A673 (cell line): ENCODE measurements at places on chromosomes 6 and 20. TPM values are rescaled to one million over a fixed set of nuclear protein-coding genes. Genes with fewer than 3 reads are reported as not detected.

DNA sequence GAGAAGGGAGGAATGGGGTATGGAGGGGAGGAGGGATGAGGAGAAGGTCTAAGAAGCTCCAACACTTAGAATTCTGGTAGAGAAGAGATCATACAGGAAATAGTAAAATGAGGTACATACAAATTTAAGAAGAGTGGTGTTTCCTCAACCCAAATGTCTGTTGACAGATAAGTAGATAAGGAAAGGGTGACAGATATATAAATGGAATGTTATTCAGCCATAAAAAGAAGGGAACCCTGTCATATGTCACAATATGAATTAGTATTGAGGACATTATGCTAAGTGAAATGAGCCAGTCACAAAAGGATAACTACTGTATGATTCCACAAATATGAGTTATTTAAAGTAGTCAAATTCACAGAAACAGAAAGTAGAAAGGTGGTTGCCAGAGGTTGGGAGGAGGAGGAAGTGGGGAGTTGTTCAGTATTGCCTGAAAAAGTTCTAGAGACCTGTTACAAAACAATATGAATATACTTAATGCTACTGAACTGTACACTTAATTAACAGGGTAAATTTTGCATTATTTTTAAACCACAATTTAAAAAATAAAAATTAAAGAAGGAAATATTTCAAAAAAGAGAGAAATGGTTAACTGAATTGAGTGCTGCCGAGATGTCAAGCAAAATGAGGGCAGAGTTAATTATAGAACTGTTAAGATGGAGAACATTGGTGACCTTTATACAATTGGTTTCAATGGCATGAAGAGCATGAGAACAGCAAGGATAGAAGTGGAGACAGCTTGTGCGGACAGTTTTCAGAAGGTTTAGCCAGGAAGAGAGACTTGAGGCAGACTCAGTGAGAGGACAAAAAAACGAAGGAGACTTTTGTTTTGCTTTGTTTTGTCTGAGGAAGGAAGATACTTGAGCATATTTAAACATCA is 47.6 kb upstream of the ADGRF4 start:
- DNase-seq: no peak
- no peaks in the 10 kb centered on the region for H3K4me1 ChIP-seq
- H3K27ac ChIP-seq: no peak overlapping the region
- H3K4me3 ChIP-seq: no peak overlapping the region
- H3K27me3 ChIP-seq: no peaks in the 10 kb centered on the region

FRK gene
- 10.0 and 12.3 TPM in 2 replicates for total RNA-seq

EYA2 gene
- total RNA-seq: not detected in 2 replicates

- peaks cover 13% of the 10 kb centered on the region for H3K4me1 ChIP-seq
- H3K36me3 ChIP-seq: peaks cover 60% of the 10 kb centered on the region
- peak; percentile 59 for DNase-seq
Observed at GRCh38 chr6:159760602-159761057, 1.2 kb upstream of the ACAT2 start.

DNA sequence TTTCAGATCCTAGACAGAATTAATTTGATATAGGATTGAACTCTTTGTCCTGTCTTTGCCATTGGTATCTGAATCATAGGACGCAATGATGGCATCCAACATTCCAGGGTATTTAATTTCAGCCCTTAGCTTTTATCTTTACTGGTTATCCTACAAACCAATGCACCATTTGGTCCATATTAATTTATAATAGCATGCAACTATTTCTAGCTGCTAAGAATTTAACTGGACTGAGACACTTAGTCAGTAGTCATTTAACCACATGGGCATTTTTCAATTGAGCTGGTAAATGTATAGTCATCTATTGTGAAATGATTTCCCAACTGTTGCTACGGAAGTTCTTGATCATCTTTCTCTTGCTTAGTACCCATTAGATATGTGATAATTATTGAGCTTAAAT is 141.1 kb downstream of the CD164 start:
- no peak overlapping the region for H3K4me3 ChIP-seq
- H3K27me3 ChIP-seq: no peaks in the 10 kb centered on the region
- no peaks in the 10 kb centered on the region for H3K4me1 ChIP-seq
- no peaks in the 10 kb centered on the region for H3K36me3 ChIP-seq
- no peak for DNase-seq
- no peak overlapping the region for H3K27ac ChIP-seq
